ENCODE measurements at places on chromosomes 2 and 18.

DNA sequence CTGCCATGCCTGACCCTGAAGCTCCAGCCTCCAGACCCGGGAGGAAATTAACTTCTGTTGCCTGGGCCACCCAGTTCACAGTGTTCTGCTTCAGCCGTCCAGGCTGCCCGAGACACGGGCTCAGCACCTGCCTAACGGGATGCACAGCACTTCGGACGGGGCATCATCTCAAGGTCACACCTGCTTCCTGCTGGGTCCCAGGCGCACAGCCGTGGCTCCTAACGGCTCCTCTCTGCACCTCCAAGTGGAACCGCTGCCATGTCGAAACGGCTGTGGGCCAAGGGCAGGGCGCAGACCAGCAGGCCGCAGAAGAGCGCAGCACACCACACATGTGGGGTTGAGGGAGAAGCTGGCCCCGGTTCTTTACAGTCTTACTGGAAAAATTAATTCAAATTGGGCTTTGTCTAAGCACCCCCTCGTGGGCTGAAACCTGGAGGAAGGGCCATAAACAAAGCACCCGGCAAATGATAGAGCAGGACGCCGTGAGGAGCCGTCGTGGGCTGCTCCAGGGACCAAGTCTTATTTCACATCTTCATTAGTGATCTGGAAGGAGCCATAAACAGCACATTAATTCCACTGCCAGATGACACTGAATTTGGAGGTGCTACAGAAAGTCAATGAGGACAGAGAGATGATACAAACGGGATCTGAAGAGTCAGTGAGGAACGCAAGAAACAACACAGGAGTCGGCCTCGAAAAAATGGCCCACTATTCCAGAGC is 59.6 kb downstream of the EIPR1 start:
- no peak for DNase-seq

- no peak for DNase-seq
Measured at GRCh38 chr18:33957707-33958106, 267.0 kb downstream of the NOL4 start.

GRCh38 chr2:8078705-8079104 is 603.2 kb upstream of the ID2 start:
- DNase-seq = no peak

DNA sequence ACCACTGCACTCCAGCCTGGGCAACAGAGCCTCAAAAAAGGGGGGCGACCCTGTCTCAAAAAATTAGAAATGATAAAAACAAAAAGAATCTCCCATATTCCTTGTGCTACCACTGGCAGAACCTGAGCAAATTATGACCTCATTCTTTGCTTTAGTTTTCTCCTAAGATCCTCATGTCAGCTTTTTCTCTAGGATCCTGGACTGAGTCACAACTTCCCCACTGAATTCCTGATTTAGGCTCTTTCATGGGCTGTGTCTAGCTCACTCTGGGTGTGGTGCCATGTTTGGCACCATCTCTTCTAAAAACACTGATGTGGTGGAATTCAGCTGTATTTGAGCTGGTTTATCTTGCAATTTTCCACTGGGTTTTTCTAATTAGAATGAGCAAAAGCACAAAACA is 37.1 kb downstream of the EXOC6B start:
- DNase-seq = no peak

DNA sequence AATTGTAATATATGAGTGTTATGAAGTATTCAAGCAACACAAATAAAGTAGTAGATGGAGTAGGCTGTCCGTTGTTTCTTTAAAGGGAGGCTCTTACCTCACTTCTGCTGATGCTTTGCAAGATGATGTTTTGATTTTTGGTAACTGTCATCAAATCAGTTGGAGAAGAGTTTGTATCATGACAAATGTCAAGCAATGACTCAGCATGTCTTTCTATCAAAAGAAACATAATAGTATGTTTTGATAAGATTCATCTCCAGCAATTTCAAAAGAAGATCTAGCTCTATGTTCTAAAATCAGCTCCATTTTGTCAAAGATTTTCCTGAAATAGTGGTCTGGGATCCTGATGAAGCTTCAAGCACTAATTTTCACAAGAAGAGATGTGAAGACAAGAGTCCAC is 25.6 kb downstream of the MAP3K19 start:
- no peak for DNase-seq

DNA sequence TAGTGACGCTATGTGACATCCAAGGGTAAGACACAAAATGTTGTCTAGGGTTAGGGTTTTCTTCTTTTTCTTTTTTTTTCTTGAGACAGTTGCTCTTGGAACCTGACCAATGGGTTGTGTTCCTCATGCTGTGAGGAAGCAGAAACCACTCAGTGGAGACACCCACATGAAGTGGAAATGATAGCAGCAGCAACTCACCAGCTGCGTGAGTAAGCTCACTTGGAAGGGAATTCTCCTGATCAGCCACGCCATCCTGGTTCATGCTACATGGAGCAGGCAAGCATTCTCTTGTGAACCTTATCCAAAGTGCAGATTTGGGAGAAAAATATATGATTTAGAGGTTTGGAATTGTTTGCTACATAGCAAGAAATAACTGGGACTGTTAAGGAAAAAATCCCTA is 863.7 kb downstream of the EPHA4 start:
- DNase-seq = no peak

DNA sequence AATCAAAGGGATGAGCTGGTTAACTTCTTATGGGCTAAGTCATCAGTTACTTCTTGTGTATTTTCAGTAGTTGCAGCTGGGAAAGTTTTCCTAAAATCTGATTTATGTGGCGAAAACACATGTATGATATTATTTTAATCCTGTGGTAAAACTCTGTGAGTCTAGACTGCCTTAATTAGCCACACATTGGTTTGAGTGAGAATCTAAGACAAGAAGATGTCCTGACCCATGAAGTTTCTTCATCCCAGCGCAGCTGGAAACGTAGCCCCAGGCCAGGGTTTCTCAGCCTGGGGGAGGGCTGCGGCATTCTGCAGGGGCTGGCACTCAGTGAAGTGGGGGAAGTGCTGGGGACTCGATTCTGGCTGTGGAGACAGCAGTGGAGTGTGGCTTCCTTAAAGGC is 44.7 kb upstream of the INHBB start:
- no peak for DNase-seq

- no peak for DNase-seq
Measured at GRCh38 chr2:127610561-127610960, 35.4 kb upstream of the GPR17 start.

DNA sequence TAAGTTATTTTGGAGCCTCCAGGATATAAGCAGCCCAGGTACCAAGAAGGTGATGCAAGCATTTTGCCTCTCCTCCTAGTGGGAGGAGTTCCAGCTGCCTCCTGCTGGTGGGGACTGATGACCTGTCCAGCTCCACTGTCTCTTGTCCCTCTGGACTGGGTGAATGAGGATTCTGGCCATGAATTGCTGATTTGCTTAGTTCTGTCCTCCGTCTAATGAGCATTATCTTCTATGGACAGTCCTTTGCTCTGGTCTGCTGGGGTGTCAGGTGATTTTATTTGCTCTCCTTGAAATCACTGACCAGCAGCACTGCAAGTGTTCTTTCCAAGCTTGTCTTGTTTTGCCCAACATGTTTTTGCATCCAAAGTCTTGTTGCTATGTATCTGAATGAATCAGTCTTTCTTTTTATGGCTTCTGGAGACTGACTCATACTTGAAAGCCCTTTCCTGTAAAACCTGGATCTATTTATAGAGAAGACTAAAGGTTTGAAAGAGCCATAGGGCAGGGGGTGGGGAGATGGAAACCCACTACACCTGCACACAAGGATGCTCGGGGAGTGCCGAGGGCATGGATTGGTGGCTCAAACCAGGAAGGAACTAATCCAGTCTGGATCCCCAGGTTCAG is 40.5 kb upstream of the EFHD1 start:
- no peak for DNase-seq

- DNase-seq = peak; percentile 61
Measured at GRCh38 chr2:206160125-206160806, 571 bp downstream of the EEF1B2 start.

DNA sequence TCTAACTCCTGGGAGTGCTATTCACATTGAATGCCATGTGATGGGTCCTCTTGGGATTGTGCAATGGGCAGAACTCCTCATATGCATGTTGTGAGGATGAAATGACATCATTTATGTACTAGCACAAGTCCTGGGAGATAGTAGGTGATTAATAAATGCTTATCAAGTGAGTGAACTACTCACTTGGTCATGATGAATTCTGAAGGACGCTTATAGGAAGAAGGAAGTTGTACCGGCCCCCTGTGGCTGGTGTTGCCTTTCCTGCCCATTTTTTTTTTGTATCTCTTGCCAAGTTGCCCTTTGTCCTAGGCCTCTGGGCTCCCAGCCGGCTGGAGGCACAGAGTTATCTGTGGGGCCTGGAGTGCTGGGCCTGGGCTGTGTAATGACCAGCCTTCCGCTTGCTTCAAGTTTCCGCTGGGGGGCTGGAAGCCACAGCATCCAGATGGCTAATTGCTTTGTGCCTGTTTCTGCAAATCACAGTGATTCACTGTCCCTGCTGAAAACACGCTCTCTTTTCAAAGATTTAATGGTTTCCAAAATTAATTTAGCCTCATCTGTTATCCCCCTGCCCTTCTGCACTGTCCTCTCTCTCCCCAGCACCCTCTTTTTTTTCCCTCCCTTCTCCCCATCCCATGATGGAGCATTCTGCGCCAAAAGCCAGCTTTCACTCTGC is 33.7 kb upstream of the MRPL33 start:
- no peak for DNase-seq

GRCh38 chr2:179302764-179303571 is 38.3 kb upstream of the SESTD1 start:
- no peak for DNase-seq

DNA sequence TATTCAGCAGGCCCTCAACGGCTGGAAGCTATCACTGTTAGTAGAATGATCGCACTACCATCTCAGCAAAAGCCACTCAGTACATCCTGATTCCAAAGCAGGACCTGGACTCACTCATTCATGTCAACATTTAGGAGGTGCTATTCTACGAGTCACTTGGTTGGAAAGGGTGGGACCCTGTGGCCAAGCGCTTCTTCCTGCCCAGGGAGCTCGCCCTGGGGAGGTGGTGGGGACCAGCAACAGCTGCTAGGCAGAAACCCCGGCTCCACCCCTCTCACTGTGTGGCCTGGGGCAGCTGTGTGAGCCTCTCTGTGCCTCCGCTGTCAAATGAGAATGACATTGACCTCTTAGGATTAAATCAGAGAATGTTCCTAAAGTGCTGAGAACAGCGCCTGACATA is 231.4 kb downstream of the EIPR1 start:
- no peak for DNase-seq

DNA sequence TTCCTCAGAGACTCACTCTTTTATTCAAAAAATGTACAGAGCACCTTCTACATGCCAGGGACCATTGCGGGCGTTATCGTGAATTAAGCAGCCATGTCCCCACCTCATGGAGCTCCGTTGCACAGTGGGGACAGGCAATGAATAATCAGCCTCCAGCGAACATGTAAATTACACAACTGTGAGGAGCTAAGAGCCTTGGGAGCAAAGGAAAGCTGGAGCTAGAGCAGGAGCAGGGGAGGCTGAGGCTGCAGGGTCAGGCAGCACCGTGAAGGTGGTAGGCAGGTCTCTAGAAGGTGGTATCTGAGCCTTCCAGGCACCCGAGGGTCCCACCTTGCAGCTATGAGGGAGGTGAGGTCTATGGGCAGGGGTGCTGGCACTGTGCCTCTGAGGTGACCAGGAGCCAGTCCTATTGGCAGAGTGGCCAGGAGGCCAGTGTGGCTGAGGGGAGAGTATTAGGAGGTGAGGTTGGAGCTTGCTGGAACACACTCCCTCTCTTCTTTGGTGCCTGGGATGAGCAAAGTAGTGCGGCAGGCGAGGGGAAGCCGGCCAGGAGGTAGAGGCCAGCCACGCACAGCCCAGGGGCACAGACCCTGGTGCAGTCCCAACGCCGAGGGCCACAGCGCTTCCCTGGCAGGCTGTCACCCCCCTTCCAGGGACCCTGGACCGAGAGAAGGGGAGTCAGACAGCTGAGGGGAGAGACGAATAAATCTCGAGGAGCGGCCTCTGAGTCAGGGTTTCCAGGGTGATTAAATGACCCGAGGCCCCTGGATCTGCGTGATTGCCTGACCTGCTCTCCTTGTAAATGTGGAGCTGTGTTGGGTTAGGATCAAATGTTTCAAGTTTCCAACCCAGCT is 167.3 kb downstream of the SEPTIN10 start:
- DNase-seq = peak; percentile 14

GRCh38 chr18:31680433-31680811 is 4.0 kb downstream of the B4GALT6 start:
- DNase-seq = no peak

DNA sequence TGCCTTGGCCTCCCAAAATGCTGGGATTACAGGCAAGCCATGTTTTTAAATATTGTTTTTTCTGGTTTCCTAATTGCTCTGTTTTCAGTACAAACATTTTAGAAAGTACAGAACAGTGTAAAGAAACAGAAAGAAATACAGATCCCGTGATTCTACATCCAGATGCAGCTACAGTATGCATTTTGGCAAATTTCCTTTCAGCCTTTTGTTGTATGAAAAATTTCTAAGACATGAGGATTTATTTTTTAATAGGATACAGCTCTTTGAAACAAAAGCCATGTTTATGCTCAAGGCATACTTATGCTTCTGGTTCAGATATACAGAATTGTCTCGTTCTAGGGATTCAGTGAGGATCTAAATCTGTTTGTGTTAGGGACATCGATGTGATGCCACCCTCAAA is 109.5 kb downstream of the MAP2 start:
- no peak for DNase-seq

- DNase-seq = no peak
Measured at GRCh38 chr2:56132138-56132537, 51.7 kb upstream of the CCDC85A start.

GRCh38 chr2:83827618-83828017 is 631.5 kb downstream of the SUCLG1 start:
- no peak for DNase-seq

DNA sequence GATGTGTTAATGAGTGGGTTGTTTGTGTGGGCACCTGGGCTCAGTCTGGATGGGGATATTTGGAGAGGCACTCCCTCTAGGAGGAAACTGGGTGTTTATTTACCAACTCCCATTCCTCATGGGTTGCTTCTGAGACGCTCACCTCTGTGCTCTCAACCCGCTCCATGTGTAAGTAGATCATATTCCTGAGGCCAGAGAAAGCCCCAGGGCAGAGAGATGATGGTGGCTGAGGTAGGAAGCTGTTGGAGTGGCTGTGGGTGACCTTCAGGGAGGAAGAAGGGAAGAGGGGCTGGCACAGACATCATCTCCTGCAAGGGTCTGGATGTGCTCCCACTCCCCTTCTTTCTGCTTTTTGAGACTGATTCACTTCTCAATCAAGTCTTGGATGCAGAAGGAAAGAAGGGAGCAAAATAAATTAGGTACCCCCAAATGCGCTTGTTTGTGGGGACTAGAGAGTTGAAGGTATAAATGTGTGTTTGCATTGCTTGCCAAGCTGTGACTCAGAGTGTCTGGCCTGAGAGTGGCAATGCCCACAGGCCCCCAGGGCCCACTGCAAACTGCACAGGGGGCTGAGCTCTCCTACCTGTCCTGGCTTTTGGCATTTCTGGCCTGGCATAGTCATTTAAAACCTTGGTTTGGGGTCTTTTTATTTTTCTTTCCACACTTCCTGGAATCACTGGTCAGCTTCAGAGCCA is 57.2 kb upstream of the TNP1 start:
- no peak for DNase-seq

- DNase-seq = no peak
Measured at GRCh38 chr2:129016972-129017371, 698.3 kb upstream of the HS6ST1 start.

GRCh38 chr2:201357221-201357620 is at the start of gene FLACC1:
Gene FLACC1 (minus strand): TSS chr2:201357345. CDS start chr2:201351404, 5,941 bp downstream.
- peak; percentile 78 for DNase-seq
